Activated CD8-positive, alpha-beta memory T cell treated with anti-CD3 and anti-CD28 coated beads for 1 hour (primary cell): ENCODE measurements at places on chromosomes 11 and 22.
A peak's percentile ranks its signal among the peaks of the same experiment; 100 is the strongest.

GRCh38 chr11:86760577-86760976 is 39.8 kb upstream of the PRSS23 start:
- DNase-seq, result no peak

DNA sequence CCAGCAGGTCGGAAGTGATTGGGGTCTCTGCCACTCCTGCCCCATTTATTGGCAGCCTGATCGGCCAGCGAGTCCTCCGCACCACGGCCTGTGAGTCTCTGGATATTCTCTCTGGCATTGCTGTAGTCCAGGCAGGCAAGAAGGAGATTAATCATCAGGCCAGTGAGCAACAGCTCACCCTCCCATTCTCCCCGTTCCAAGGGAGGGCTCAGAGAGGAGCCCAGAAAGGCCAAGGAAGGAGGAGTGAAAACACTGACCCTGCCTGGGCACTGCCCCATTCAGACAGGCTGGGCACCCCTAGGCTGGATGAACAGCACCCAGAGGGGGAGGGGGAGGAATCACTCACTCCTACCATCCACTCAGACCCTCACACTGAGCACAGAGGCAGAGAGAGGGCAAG is 3.1 kb downstream of the SAA2 start:
- no peak for DNase-seq

GRCh38 chr22:40247976-40248375 is 70.3 kb downstream of the TNRC6B start:
- peak; percentile 41 for DNase-seq

DNA sequence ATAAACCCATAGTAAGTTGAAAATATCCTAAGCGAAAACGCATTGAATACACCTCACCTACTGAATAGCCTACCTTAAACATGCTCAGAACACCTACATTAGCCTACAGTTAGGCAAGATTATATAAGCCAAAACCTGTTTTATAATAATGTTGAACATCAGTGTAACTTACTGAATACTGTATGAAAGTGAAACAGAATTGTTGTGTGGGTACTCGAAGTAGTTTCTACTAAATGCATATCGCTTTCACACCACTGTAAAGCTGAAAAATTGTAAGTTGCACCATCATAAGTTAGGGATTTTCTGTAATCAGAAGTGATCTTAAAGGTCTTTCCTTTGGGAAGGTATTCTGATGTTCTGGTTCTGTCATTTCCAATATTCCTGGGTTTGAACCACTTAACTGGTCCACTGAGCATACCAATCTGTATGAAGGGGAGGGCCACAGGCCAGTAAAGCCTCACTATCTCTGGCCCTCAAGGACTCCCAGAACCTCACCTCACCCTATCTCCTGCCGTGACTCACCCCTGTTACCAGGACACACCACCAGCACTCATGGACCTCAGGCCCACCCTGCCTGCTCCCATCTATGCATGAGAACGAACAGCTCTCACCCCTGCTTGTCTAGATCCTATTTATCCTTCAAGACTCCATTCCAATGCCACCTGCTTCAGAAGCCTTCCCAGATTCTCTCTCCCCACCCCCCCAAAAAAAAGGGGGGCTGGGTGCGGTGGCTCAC is 70.0 kb downstream of the NAT10 start:
- DNase-seq, result no peak

DNA sequence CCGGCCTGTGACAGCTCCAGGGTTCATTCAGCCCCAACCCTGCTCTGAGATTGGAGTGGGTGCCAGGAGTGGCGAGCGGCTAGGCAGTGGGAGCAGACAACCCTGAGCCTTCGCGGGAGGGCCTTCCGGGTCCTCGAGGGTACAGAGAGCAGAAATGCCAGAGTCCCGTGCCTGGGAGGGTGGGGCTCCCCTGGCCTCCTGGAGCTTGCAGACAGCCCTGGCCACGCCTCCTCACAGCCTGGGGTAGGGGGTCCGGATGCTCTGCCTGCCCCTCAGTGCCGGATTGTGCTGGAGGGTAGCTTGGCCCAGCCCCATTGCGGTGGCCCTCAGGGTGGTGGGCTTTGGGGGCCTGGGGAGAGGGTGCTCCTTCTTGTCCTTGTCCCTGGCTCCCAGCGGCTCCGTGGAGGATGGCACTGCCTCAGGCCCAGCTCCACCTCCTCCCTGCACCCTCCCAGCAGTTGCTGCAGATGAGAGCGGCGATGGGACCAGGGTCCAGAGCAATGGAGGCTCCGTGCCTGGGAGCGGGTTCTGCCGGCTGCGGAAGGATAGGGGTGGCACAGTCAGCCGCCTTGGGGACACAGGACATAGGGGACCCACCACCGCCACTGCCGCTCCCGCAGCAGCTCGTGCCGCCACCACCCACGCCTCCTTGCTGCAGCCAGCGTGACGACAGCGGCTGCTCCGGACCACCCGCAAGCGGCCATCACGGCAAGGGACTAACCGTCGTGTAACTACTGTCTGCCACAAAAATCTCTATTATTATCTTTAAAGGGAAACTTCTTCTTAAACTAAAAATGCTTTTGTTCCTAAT is 34.9 kb upstream of the OR10G7 start:
- no peak for DNase-seq

- no peak for DNase-seq
These were observed 1.9 kb downstream of the UPK2 start for GRCh38 chr11:118957968-118958367.

DNA sequence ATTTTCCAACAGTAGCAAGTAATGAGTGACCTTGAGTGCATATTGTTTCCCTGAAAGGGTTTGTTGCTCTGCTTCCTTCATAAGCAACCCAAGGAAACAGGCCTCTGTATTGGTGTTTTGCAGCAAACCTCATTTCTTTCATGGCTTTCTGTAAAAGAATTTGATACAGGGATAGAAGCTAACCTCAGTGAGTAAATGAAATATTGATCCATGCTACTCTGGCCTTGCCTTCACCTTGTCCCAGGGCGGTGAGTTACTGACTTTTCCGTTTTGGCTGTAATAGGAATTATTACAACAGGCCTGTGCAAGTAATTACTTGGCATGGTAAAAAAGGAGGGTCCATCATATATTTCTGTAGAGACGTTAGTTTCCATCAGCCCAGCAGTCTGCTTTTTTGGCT is 130.9 kb upstream of the MPPED2 start:
- no peak for DNase-seq

- no peak for DNase-seq
These were observed 3.2 kb upstream of the C11orf91 start for GRCh38 chr11:33703788-33704187.

DNA sequence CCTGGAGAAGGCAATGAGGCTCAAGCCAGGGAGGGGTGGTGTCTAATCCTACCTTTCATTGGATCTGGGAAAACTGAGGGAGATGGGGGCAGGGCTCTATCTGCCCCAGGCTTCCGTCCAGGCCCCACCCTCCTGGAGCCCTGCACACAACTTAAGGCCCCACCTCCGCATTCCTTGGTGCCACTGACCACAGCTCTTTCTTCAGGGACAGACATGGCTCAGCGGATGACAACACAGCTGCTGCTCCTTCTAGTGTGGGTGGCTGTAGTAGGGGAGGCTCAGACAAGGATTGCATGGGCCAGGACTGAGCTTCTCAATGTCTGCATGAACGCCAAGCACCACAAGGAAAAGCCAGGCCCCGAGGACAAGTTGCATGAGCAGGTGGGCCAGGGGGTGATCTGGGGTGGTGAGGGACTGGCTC is at the start of gene FOLR1:
TSS of gene FOLR1 (plus strand) at position 180 of the 421 bp plus-strand sequence. CDS start at position 214, 34 bp downstream.
- no peak for DNase-seq

- no peak for DNase-seq
These were observed 137.4 kb downstream of the EHF start for GRCh38 chr11:34758262-34758661.

GRCh38 chr22:30488121-30488520 is 16.3 kb upstream of the SEC14L3 start:
- DNase-seq, result no peak

GRCh38 chr22:28761449-28761755 is 11.1 kb upstream of the CCDC117 start:
- DNase-seq, result no peak

DNA sequence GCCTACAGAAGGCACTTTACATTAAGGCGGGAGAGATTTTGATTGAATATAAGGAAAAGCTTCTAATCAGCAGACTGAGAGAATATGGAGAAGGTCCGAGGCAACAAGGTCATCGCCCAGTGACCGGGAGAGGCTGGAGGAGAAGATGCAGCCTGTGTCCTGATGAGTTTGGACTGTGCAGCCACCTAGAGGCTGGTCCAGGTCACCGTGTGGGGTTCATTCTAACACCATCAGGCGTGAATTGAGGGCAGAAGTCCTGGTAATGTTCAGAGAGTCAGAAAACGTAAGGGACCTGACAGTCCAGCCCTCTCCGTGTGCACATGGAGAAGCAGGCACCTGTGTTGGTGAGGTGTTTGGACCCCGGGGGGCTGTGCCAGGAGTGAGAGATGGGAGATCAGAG is 102.7 kb downstream of the FEZ1 start:
- DNase-seq, result no peak

DNA sequence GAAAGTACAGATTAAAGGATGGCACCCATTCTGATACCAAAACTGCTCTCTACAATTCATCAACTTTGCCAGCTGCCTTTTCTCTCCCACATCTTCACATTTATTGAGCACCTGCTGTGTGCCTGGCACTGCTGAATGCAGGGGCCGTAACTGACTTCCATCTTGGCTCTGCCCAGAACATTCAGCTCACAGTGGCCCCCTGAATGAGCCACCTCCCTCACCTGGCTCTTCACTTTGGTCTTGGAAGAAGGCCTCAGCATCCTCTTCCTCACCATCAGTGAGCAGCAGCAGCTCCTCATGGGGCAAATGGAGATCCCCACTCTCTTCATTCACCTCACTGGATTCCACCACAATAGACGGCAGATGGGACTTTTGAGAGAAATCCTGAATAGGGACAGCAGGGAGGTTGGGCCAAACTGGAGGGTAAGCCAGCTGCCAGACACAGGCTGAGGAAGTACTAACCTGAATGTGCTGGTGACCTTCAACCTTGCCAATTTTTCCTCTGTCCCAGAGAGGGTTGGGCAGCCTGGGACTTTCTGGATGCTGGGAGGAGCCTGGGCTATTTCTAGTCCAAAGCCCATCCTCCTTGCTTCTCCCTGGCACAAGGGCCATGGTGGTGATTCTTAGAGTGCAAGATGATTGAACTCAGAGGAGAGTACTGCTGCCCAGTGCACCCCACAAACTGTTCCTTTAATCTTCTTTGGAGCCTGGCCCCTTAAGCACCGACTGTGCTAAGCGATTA is 1.9 kb upstream of the UQCC3 start:
- DNase-seq, result no peak

DNA sequence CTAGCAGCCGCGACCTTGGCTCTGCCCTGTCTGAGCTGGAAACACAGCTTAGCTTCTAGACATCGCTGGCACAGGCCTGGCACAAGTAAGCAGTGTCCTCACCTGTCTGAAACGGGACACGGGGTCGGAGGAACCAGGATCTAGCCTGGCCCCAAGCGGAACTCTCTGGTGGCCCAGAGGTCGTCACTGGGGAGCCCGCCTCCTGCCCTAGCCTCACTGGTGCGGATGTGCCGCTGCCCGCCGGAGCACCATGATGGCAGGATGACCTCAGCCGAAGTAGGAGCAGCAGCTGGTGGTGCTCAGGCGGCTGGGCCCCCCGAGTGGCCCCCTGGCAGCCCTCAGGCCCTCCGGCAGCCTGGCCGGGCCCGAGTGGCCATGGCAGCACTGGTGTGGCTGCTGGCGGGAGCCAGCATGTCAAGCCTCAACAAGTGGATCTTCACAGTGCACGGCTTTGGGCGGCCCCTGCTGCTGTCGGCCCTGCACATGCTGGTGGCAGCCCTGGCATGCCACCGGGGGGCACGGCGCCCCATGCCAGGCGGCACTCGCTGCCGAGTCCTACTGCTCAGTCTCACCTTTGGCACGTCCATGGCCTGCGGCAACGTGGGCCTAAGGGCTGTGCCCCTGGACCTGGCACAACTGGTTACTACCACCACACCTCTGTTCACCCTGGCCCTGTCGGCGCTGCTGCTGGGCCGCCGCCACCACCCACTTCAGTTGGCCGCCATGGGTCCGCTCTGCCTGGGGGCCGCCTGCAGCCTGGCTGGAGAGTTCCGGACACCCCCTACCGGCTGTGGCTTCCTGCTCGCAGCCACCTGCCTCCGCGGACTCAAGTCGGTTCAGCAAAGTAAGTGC is 871 bp downstream of the SLC35E4 start:
- no peak for DNase-seq

DNA sequence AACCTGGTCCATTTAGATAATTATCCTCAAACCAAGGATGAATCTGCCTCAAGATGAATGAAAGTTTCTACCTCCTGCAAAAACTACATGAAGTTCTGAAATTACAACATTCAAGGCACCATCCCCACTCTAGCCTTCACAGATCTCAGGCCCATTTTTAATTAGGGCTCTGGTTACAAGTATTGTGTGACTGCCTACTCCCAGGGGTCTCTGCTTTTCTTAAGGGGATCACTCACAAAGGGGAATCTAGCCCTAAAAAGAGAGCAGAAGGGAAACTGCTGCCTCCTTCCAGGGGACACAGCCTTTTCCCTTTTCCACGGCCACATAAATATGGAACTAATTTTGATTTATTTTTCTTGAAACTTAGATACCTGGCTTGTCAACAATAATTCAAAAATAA is 17.4 kb upstream of the TMEM135 start:
- no peak for DNase-seq
